ENCODE measurements at places on chromosomes 6 and 20.

DNA sequence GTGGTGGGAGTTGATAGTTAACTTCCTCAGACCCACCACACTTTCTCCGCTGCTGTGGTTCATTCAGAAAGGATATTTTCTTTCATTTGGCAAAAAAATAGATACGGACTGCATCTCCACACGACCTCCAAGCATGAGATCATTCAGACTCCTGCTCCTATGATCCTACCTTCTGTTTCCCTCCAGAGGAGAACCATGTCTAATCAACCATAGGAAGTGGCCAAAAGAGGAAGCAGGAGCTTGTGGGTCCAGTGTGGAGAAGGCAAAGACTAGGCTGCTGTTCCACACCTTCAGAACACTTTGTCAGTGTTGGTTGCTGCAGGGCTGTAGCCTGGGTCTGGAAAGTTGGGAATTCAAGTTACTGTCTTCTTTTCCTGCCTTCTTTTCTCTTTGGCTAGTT is 10.6 kb upstream of the KIF13A start:
- no peak for DNase-seq

- no peak for DNase-seq
These were observed 101.4 kb upstream of the PTPN1 start for GRCh38 chr20:50408526-50409364.

DNA sequence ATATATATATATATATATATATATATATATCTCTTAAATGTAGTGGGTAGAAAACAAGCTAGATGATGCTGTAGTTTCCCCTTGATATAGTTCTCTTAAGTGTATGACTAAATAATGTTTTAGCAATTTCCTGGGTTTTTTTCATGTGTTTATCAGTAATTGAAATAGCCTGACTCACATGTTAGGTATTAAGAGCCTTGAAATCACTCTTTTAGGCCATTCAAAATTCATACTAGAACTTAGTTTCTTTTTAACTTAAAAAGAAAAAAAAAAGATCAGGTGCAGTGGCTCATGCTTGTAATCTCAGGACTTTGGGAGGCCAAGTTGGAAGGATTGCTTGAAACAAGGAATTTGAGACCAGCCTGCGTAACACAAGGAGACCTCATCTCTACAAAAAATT is 44.1 kb downstream of the NKX2-4 start:
- DNase-seq = no peak

DNA sequence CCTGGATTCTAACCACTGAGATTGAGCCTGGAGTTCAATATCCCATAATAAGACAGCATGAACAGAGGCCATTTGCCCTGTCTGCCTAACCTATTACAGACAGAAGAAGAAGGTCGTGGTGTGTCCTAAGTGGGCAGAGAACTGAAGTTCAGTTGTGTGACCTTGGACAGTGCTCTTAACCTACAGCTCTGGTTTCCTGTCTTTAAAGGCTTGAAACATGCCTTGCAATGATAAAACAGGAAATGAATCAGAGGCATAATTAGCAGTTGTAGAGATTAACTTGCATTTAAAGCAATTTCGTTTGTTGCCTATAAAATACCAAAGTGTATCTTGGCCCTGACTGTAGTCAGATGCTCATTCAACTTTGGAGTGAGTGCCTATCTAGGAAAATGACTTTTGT is 507.2 kb upstream of the CHD6 start:
- DNase-seq = no peak

DNA sequence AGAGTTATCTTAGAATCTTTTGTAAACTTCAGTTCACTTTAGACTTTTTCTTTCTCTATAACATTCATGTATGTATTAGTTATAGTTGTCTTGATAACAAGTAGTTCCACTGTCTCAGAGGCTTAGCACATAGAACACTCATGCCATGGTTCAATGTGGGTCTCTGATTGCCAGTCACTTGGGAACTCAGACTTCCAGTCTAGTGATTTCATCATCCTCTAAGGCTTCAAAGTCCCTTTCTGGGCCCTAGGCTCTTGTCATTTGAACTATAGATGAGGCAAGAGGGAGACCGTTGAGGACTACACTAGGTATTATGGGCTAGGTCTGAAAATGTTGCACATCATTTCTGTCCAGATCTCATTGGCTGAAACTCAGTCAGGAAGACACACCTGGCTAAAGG is 8.4 kb upstream of the EEF1E1 start:
- no peak for DNase-seq

DNA sequence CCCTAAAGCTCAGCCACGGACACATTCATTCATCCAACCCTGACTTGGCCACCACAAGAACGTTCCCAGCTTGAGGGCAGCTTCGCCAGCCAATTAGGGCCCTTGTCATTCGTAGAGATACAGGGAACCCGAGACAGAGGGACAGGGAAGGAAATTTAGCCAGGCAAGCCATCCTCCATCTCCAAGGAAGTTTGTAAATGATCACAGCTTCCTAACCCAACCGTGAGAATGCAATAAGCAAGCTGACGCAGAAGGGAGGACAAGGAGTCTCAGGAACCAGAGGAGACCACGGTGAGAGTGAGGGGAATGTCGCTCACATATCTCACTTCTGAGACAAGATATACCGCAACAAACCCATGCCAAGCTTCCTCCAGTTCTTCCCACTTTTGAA is 1.4 kb downstream of the TRAM2 start:
- DNase-seq = no peak

GRCh38 chr6:124800222-124800621 is 162.0 kb upstream of the RNF217 start:
- no peak for DNase-seq

DNA sequence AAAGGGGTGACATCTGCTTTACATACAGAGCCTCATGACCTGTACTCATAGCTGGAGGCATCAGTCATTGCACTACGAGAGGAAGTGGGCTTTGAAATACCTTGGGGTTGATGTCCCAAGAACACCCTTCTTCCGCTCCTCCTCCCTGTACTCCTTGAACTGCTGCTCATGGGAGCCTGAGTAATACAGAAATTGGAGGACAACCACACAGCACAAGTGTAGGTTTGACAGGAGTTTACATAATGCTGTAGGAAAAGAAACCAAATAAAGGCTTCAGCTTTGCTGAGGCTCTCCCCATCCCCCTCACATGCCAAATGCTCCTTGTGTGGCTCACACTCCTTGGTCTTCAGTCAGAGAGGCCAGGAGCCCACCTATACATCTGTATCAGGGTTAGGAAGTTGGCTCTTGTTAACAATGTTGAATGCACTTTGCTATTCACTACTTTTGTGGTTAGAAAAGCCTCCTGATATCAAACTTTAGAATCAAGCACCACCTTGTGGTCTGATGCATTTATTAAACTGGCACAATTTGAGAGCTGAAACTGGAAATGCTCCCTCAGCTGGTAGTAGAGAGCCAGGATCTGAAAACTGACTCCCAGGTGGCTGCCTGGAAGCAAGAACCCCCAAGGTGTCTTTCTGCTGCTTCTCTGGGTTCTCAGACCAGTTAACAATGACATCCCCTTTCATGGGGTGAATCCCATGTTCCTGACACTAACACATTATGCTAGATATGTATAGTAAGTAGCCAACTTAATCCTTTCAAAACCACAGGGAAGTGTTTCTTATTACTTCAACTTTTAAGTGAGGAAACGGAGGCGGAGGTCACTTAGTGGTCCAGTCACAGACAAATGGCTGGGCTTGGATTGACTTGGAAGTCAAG is 56.2 kb upstream of the EDN1 start:
- DNase-seq = peak; percentile 47

All from frontal cortex (tissue), 4 donors.